ENCODE measurements at places on chromosomes 11 and 22.

- DNase-seq, result no peak
Observed at GRCh38 chr11:61554172-61554988, 26.5 kb downstream of the SYT7 start.

DNA sequence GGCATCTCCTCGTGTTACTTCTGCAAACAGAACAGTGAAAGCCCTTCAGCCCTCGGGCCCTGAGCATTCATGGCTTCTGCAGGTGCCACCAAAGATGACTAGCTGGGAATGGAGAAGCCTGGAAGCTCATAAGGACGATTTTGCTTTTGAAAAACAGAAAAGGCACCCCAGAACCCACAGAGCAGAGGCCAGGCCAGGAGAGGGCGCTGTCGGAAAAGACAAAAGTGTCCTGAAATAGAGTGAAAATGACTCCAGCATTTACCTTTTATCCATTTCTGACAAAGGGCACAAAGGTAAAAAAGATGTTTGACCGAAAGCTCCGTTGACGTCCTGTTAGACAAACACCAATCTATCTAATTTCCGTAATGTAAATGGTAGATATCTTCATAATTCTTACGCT, 37.6 kb downstream of the ZNF195 start:
- no peak for DNase-seq

GRCh38 chr11:74783241-74783871, 34.7 kb downstream of the RNF169 start:
- no peak for DNase-seq

DNA sequence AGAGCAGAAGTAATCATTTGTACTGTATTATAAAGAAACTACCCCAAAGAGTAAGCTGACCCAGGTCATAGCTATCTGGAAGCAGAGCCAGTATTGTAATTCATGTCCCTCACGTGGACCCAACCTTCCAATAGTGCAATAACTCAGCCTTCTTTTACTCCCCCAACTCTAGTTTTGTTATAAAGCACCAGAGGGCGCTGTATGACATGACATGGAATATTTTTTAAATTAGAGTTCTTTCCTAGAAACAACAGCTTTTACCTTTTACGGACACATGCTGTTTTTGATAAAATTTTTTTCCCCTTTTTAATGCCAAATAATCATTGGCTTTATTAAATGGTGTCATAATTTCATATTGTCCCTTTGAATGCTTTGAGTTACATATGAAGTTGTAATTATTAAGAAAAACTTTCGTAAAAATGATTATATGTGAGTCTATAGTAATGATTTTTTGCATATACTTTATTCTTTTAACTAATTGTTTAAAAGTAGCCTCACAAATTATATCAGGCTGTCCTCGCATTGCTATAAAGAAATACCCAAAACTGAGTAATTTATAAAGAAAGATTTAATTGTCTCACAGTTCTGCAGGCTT, 76.9 kb downstream of the DKK3 start:
- DNase-seq, result no peak

GRCh38 chr11:129694966-129695365, 120.7 kb upstream of the TMEM45B start:
- DNase-seq, result no peak

- no peak for DNase-seq
Observed at GRCh38 chr11:92149996-92150395, 74.6 kb upstream of the FAT3 start.
